T-helper 22 cell (primary cell): ENCODE measurements at places on chromosomes 4 and X.

DNA sequence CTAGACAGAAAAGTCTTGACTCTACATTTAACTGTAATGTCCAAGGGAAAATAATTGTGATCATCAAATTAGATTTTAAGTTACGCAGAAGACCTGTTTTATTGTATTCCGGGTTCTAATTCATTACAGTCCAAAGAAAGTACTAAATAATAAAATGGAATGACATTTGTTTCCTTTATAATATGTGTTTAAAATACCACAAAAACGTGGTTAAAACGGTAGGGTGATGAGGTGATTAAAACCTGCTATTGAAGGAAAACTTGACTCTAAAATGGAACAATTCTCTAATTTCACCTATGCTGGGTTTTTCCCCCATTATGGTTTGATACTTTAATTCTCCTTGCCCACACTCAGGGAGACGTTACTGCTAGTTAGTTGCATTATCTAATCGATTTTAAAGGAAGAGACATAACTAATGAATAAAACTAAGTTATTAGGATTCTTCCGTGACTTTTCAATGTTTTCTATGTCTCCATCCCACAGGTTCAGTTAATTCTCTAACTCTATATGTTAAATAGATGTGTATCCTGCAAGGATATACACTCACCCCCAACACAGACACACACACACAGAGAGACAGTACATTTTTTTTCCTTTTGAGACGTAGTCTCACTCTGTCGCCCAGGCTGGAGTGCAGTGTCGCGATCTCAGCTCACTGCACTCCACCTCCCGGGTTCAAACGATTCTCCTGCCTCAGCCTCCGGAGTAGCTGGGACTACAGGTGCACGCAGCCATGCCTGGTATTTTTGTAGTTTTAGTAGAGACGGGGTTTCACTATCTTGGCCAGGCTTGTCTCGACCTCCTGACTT is 80.8 kb downstream of the GK start:
- no peak for DNase-seq

GRCh38 chr4:81180916-81181315 is 34.1 kb downstream of the PRKG2 start:
- DNase-seq: no peak

DNA sequence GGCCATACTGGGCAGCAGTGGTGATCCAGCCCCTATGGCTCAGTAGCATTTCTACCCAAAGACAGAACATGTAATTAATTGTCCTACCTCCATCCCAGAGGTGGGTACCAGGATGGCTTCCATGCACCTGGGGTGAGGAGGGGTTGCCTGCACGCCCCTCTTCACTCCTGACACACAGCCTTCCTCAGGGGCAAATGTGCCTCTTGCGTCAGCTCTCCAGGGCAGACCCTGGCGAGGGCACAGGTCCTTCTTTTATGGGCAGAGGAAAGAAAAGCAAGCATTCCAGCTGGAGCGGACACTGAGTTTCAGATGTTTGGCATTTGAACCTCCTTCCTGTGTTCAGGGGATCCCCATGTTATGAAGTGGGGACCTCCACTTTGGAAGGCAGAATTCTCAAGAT is 95.6 kb downstream of the PHKA2 start:
- DNase-seq: no peak

- no peak for DNase-seq
These were observed 81.9 kb upstream of the QRFPR start for GRCh38 chr4:121462660-121463261.

DNA sequence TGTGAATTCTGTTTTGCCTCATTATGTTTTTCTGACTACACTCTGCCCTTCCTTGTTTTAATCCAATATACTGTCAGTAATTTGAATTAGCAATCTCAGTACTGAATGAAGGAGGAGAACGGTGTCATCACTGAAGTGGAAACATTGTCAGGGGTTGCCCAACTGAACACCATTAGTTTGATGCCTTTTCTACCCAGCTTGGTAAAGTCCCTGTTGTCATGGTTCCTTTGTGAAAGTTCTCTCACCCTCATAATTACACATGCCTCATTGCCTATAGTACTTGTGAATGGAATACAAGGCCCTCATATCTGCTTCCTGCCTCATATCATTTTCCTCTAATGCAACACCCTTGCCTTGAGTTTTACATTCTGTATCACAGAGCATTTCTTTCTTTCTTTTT is 76.9 kb downstream of the RRAGB start:
- no peak for DNase-seq

DNA sequence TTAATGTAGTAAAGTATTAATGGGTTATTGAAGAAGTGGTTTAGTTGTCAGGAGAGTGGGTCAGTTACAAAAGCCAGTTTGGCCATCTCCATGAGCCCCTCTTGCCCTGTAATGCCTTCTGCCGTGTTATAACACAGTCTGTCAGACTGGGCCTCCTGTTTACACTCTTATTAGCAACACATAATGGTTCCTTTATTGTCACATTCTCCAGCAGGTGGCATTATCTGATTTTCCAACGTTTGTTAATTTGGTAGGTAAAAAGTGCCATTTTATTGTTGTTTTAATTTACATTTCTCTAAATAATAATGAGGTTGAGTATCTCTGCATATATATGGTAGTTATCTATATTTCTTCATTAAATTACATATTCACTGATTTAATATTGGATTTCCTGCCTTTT is 560.8 kb downstream of the FGF13 start:
- DNase-seq: no peak

DNA sequence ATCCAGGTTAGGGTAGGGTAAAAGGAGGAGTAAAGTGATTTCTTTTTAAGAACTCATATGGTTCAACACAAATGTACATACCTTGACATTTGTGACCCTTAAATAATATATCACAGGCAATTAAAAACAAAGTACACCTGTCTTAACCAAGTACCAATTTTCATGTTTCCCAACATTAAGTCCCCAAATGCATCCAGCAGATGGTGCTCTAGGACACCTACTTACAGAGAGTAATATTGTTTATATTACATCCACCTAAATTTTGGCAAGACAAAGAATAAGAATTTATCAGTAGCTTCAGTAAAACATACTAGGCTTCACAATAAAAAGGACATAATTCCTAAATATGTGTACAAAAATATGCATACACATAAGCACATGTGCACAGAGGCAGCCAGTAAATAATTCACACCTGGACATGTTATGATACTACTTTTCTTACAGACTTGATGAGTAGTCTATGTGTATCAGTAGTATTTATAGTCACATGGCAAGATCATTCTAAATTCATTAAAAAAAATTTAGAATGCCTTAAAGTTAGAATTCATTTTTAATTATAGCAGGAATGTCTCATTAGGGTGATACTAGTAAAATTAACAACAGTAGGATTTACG is 219.7 kb downstream of the DCLK2 start:
- DNase-seq: no peak

DNA sequence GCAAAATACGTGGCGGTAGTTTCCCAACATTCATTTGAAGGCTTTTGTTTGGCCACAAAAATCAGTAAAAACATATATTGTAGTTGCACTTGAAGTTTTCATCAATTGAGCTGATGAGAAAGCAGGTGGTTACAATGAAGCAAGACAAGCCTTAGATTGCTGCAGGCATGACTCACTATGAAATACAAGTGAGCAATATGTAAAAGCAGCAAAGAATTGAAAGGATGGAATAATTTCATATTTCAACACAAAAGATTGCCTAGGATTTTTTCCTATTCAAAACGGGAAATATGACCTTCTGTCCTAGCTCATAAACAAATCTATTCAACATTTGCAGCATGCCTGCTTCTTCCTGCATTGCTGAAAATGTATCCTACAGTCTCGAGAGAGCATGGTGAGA is 190.9 kb upstream of the BANK1 start:
- DNase-seq: no peak

- DNase-seq: no peak
These were observed 387.4 kb downstream of the SPOCK3 start for GRCh38 chr4:166846939-166847338.

DNA sequence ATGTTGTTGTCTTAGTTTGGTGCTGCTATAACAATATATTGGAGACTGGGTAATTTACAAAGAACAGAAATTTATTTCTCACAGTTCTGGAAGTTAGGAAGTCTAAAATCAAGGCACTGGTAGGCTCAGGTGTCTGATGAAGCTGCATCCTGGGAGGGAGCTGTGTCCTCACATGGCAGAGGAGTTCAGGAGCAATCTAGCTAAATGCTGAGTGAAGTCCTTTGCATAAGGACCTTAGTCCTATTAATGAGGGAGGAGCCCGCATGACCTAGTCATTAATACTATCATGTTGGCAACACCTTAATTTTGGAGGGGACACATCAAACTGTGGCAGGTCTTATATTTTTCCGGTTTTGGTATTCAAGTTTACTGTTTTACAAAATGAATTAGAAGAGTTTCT is 36.0 kb upstream of the NSUN7 start:
- no peak for DNase-seq

- DNase-seq: no peak
These were observed 595 bp downstream of the KLHL34 start for GRCh38 chrX:21657318-21658151.

GRCh38 chr4:87073199-87074120 is 138.6 kb downstream of the AFF1 start:
- no peak for DNase-seq

DNA sequence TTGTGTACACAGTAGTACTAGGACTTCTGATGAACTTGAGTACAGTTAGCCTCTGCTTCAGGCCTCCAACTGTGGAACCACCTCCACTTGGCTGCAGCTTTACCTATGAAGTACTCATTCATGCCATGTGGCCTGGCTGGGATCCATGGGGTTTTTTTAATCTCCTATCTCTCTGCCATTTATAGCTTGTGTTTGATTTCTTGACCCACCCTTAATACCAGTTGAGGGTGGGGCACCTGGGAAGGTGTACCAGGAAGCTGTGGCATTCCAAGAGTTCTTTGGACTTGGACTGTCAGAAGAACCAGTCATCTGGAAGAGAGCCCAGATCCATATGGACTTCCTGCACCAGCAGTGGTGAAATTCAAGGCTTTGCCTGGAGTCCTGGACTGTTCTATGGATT is 230.1 kb downstream of the SHROOM3 start:
- no peak for DNase-seq

DNA sequence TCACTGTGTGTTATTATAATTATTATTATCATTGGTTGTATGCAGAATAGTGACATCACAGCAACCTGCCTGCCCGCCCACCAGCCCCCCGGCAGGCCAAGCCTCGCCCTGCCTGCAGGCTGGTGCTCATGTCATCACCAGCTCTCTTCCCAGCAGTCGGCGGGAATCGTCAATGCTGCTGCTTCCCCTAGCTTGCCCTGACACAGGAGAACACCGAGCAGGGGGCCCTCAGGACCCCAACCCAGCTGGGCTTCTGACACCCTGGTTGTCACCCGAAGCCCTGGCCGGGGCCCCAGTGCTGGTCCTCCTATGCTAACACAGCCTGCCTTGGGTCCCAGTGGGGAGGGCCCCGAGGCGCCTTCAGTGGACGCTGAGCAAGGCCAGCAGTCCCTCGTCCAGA is 100.6 kb downstream of the PPP2R2C start:
- no peak for DNase-seq

GRCh38 chr4:4852591-4853362 is 6.7 kb upstream of the MSX1 start:
- DNase-seq: no peak

DNA sequence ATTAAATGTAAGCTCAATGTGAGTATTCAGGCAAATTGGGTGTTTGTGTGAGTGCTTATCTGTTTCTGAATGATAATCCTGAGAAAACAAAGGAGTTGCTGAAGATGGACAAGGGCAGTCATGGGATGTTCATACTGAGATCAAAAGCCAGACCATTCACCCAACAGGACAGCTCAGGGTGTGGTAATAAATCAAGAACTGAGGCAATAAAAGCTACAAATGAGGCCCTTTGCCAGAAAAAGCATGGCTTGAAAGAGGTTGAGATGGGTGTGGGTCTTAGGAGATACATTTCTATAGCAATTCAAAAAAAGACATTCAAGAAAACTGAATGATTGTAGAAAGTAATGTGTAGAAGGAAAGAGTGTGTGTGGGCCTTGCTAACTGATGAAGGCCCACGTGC is 425.8 kb upstream of the BOD1L1 start:
- DNase-seq: no peak

DNA sequence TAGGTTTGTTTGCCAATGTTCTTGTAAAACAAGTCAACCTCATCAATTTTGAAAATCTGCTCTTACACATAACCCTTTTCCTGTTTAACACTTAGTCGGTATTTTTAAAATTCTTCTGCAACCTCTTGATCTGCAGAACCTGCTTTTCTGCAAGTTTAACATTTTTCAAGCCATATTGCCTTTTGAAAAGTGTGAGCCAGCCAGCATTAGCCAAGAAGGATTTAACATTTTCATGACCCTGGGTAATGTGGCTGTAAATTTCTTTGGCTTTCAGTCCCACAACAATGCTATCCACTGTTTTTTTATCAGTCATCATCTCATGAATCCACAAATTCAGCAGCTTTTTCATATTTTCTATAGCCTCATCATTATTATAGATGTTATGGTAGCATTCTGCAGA is 956.5 kb downstream of the FAT4 start:
- no peak for DNase-seq

DNA sequence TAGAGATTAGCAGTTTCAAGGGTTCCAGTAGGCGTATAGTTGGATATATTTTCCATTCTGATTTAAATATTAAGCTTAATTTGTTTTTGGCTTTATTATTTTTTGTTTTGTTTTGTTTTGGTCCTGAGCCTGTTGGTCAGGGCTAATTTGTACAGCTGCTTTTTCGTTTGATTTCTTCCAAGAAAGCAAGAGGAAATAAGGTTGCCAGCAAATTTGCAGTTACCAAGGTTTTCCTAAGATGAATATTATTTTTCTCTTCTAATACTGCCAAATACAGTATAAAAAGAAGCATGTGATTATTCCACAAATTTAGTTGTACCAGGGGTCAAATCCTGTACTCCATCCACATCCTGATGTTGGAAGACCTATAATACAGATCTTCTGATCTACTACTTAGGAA is 24.9 kb downstream of the PLAC1 start:
- DNase-seq: no peak

DNA sequence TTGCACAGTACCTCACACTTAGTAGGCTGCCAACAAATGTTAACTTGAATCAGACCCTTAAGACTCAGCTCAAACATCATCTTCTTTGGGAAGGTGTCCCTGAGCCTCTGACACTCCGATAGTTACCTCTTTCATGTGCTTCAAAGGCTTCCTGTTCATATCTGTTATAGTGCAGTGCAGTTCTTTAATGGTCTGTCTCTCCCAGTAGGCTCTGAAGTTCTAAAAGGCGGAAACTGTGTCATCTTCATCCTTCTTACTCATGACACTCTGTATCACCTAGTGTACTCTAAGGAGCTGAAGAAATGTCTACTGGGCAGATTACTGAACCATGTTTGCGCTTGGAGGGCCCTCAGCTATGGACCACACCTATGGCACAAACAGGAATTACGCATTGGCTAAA is 2.1 kb upstream of the DIAPH2 start:
- DNase-seq: no peak

- DNase-seq: no peak
These were observed 4.8 kb downstream of the TBC1D14 start for GRCh38 chr4:6914448-6914847.

DNA sequence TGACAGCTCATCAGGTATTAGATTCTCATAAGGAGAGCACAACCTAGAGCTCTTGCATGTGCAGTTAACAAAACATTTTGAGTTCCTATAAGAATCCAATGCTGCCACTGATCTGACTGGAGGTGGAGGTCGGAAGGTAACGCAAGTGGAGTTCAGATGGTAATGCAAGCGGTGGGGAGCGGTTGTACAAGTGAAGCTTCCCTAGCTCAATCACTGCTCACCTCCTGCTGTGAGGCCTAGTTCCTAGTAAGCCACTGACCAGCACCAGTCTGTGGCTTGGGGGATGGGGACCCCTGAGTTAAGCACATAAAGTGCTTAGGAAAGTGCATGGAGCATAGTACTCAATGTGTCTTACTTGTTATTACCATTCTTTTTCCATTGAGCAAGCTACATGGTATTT is 983.2 kb upstream of the IGFBP7 start:
- no peak for DNase-seq

- DNase-seq: no peak
These were observed 285.3 kb upstream of the RASGEF1B start for GRCh38 chr4:81756973-81757372.
